NCI-H1048 (cell line): ENCODE measurements at places on chromosomes 7 and 10.

DNA sequence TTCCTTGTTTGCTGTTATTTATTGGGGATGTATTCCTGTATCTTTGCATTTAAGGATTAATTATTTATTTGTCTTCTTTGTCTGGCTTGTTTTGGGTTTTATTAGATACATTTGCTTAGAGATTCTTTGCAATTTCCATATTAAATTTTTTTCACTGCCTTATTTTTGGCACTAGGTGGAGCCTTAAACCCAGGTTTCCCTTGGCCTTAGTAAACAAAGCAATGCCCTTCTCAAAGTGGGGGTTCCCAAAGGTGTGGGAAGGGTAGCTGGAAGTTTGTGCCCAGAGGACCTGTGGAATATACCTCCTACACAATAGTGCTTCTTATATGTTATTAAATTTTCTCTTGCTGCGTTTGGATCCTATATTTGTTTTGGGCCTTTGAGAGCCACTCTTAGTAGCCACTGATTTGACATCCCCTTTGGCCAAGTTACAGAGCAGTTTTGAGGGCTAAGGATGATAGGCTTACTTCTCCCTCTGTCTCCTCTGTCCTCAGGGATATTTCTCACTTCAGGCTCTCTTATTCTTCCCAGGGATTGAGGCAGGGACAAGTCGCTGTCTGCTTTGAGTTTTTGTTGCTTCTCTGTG, 162.3 kb downstream of the ITGB1 start:
- DNase-seq: no peak

DNA sequence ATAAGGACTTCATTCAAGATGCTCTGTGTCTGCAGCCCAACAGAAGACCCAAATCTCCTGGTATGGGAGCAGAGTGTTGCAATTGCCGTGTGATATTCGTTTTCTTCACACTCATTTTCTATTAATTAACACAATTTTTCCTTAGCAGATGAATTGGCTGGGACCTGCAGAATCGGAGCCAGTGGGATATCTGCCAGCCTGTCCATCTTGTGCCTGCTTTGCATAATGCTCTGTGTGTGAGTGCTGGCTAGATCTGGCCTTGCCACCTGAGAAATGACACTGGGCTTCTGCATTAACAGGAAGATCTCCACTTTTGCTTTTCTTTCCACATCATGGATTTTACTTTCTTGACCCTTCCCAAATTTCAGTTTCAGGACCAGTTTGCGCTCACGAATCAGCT, 70.4 kb upstream of the GPR158 start:
- no peak for DNase-seq

DNA sequence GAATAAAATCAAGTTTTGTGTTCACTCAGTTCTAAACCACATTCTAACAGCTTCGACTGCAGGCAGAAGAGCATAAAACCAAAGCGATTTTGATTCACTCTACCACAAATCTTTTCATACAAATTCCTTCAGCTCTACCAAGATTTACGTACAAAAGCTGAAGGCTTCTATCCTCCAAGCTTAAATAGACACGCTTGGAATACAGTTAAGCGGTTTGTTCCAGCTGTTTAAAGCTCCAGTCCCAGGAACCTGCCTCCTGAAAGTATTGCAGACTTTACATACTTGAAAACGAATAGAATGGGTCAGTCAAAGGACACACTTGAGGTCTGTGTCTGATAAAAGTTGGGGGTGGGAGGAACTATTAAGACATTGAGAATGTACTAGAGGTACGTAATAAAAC, 102.9 kb downstream of the MPP7 start:
- DNase-seq: no peak

GRCh38 chr10:79244841-79245504, 102.3 kb upstream of the PPIF start:
- no peak for DNase-seq
